ENCODE measurements at places on chromosomes 12 and 14.

- DNase-seq = no peak
These were observed 808 bp downstream of the ITPR2 start for GRCh38 chr12:26831951-26832821.

GRCh38 chr14:75181293-75182062 lies 5.1 kb upstream of the TMED10 start:
- no peak for DNase-seq

GRCh38 chr12:45701296-45701695 lies 28.2 kb upstream of the ARID2 start:
- no peak for DNase-seq

GRCh38 chr12:28699029-28699428 lies 450.0 kb upstream of the FAR2 start:
- DNase-seq = no peak

- DNase-seq = no peak
These were observed 326.8 kb upstream of the RTL1 start for GRCh38 chr14:101230161-101230850.

- DNase-seq = no peak
These were observed 90.0 kb upstream of the MDM1 start for GRCh38 chr12:68422159-68422558.

- no peak for DNase-seq
These were observed 45.8 kb upstream of the FGD4 start for GRCh38 chr12:32353540-32353939.

DNA sequence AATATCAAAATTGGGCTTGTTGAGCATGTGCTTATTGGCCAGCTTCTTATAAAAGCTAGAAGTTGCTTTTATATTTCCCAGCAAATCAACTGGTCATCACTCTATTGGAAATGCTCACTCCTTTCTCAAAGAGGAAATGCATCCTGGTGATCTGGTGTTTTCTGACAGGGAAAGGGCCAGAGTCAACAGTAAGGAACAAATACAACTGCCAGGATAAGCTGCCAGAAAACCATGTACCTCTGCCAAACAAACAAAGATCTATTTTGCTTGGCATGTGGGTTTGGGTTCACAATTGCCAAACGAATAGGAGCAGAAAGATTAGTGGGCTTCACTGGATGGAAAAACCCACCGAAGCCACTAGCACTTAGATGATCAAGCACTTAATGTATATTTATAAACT lies 126.9 kb upstream of the PDZRN4 start:
- no peak for DNase-seq

DNA sequence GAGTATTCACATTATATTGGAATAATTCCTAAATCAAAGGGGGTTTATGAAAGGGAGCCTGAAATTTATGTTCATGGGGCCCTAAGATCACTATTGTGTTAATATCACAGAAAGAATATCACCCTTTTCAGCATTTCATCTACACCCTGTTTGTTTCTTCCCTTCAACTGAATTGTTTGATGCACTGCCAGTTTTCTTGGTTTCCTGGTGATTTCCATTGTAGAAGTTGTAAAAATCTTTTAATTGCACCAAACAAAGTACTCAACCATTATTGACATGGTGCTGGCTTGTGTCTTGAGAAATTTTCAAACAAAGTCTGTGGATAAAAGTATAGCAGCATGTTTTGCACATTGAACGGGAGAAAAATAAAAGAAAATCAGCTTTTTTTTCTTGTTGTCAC lies 154.8 kb upstream of the PRKD1 start:
- no peak for DNase-seq

DNA sequence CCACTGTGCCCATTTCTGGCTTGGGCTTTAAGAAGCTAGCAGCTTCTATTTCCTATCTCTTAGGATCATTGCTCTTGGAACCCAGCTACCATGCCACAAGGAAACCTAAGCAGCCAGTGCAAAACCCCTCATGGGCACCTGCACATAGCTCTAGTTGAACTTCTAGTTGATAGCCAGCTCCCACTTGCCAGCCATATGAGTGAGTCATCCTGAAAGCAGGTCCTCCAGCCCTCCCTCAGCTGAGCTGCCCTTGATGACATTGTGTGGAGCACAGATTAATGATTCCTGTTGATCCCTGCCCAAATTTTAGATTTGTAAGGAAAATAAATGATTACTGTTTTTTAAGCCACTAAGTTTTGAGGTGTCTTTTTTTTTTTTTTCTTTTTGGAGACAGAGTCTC lies 234.2 kb upstream of the FBXO33 start:
- DNase-seq = no peak

DNA sequence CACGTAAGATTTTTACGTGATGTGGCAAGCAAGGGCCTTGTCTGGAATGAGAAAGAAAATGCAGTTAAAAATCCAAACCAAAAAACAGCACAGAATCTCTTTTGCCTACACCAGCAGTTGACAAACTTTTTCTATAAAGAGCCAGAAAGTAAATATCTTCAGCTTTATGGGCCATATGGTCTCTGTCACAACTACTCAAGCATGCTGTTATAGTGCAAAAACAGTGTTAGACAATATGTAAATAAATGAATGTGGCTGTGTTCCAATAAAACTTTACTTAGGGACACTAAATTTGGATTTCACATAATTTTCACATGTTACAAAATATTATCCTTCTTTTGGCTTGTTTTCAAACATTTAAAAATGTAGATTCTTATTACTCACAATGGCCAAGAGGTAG lies 6.2 kb upstream of the ELK3 start:
- DNase-seq = no peak

DNA sequence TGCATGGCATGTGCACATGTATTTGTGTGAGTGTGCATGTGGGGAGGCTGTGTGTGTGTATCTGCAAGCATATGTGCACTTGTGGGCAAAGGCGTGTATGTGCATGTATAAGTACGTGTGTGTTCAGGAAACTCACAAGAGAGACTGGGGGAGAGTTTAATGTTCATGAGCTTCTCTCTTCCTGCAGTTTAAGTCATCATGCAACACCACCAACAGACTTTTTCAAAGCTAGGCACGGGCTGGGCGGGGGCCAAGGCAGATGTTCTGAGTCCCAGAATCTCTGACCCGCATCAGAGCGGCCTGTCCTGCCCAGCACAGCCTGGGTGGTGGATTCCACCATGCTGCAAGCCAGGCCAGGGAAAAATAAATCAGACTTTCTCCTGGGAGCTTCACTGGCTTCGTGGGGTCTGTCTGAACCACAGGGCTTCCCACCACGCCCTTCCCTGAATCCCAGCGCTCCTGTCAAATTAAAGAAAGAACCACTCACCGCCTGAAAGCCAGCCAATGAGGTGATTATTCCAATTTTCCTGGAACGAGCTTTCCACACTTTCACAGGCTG lies 75.7 kb downstream of the PITPNM2 start:
- no peak for DNase-seq

GRCh38 chr12:121428883-121429282 lies 29.0 kb downstream of the RNF34 start:
- no peak for DNase-seq

DNA sequence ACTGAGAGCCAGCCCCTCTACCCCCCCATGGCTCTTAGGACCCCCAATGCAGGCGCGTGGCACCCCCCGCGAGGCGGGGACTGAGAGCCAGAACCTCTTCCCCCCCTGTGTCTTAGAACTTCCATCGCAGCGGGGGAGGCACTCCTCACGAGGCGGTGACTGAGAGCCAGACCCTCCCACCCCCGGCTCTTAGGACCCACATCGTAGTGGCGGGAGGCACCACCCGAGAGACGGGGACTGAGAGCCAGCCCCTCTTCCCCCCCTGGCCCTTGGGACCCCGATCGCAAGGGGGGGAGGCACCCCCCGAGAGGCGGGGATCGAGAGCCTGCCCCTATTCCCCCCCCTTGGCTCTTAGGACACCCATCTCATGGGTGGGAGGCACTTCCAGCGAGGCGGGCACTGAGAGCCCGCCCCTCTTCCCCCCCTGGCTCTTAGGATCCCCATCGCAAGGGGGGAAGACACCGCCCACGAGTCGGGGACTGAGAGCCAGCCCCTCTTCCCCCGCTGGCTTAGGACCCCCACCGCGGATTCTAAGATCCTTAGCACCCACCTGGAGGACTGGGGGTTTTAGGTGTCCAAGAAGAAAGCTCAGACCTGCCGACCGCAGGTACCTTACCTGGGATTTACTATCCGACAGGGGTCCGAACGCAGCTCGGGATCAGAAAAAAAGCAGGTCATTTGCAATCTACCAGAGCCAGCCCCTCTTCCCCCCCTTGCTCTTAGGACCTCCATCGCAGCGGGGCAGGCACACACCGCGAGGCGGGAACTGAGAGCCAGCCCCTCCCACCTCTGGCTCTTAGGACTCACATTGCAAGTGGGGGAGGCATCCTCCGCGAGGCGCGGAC lies 44.9 kb downstream of the DDX11 start:
- peak; percentile 25 for DNase-seq

- no peak for DNase-seq
These were observed 968.6 kb upstream of the USP15 start for GRCh38 chr12:61291647-61292046.

- no peak for DNase-seq
These were observed 499.7 kb downstream of the EGLN3 start for GRCh38 chr14:33451211-33451610.

GRCh38 chr12:38890102-38890855 lies 15.1 kb downstream of the CPNE8 start:
- DNase-seq = no peak

DNA sequence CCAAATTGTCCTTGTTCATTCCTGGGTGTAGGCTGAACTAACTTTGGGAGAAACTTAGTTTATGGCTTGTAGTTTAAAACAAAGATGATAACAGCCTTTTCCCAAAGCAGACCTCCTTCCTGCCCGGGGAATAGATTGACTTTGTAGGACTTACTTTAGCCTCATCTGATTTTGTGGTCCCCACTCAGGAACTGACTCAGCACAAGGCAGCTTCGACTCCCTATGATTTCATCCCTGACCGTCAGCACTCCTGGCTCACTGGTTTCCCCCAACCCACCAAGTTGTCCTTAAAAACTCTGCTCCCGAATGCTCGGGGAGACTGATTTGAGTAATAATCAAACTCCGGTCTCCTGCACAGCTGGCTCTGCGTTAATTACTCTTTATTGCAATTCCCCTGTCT lies 40.1 kb upstream of the DDHD1 start:
- no peak for DNase-seq

DNA sequence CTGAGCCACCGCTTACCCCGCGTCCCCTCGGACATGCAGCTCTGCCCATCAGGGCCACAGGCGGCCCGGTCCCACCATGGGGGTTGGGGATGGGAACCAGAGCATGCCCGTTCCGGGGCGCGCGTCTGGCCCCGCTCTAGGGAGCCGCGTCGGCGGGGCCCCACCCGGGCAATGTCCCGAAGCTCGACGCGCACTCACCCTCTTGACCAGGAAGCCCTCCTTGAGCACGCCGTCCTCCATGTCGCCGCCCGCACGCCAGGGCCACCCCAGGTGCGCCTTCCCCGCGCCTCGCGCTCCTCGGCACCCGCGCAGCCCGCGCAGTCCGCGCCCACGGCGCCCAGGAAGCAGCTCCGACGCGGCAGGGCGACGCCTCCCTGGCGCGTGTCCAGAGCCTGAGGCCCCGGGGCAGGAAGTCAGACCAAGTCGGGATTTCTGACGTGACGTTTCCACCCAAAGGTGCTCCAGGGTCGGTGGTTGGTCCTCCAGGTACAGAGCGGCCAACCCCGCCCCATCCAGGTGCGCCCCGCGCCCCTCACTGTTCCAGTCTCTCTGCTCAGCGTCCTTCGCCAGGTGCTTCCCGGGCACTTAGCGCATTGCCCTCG lies at the start of gene PLEK2:
Gene PLEK2 (minus strand): TSS at position 346 of the 602 bp plus-strand sequence. CDS start 106 bp downstream, at position 240.
- no peak for DNase-seq

- no peak for DNase-seq
These were observed 54.0 kb downstream of the SLC38A1 start for GRCh38 chr12:46214668-46215436.

- no peak for DNase-seq
These were observed 5.3 kb downstream of the BHLHE41 start for GRCh38 chr12:26119391-26119989.

DNA sequence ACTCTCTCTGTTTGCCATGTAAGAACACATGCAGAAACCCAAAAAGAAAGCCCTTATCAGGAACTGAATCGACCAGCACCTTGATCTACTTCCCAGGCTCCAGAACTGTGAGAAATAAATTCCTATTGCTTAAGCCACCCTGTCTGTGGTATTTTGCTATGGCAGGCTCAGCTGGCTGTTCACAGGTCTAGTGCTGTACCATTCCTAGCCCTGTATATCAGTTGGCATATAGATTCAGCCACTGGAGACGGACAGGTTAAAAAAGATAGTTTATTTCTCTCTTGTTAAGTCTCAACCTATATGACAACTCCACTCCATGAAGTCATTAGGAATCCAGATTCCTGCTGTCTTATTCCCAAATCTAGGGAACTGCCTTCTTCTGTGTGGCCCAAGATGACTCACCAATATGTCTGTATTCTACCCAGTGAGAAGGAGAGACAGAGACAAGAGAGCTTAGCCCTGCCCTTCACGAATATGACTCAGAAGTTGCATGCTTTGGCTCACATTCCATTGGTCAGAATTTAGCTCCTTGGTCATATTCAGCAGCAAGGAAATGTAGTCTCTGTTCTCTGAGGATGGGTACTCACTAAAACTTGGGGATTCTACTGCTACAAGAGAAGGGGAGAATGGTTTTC lies 57.0 kb downstream of the PLEKHG7 start:
- DNase-seq = no peak

- no peak for DNase-seq
These were observed 78.0 kb downstream of the AKAP6 start for GRCh38 chr14:32407130-32407529.

- no peak for DNase-seq
These were observed 32.7 kb upstream of the RIN3 start for GRCh38 chr14:92480856-92481255.

DNA sequence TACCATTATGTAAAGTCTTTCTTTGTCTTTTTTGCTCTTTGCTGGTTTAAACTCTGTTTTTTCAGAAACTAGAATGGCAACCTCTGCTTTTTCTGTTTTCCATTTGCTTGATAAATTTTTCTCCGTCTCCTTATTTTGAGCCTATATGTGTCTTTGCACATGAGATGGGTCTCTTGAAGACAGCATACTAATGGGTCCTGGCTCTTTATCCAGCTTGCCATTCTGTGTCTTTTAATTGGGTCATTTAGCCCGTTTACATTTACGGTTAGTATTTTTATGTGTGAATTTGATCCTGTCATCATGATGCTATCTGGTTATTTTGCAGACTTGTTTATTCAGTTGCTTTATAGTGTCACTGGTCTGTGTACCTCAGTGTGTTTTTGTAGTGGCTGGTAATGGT lies 207.9 kb upstream of the TMEM260 start:
- no peak for DNase-seq

All from urinary bladder (tissue), 4 donors.